ENCODE measurements at places on chromosomes 6 and 20.

- DNase-seq, result no peak
Measured at GRCh38 chr6:75830959-75831885, 82.2 kb downstream of the MYO6 start.

DNA sequence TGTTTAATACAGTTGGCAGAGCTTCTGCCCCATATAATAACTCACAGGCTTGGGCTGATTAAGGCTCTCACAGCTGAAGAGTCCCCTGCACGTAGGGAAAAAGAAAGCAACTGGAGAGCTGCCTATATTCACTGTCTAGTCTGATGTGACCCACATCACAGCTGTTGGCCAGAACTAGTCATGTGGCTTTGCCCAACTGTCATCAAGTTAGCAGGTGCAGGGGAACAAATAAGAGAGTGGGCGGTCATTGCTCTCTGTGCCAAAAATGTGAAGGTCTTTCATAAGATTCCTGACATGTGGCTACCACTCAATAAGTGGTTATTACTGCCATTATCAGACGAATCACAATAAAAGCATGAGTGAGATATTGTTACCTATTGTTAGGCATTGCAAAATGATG lies 665.2 kb downstream of the DOK5 start:
- DNase-seq, result no peak

DNA sequence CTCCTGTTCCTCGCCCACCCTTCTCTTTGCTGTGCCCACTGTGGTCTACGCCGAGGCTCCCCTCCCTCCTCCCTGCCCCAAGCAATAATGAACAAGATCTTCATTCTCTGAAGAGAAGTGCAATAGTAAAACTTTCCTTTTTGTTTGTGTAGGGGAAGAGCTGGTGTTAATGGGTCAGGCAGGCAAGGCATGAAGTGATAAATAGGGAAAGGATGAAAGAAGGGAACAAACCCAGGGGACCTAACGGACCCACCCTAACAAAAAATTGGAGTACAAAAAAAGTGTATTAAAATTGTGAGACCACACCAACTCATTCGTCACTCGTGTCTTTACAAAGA lies 66.9 kb downstream of the ZBTB2 start:
- no peak for DNase-seq

DNA sequence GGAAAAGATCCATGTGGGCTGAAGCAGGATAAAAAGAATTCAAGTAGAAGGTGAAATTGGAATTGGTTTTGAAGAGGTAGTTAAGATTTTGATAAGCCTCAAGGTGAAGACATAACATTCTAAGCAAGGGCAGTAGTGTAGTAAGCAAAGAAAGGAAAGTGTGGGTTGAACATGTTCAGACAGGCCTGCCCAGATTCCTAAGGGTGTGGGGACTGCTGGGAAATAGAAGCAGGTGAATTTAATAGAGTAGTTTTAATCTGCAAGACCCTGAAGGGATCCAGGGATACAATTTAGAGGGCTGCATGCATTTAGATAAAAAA lies 19.1 kb downstream of the TAB2 start:
- DNase-seq, result no peak

DNA sequence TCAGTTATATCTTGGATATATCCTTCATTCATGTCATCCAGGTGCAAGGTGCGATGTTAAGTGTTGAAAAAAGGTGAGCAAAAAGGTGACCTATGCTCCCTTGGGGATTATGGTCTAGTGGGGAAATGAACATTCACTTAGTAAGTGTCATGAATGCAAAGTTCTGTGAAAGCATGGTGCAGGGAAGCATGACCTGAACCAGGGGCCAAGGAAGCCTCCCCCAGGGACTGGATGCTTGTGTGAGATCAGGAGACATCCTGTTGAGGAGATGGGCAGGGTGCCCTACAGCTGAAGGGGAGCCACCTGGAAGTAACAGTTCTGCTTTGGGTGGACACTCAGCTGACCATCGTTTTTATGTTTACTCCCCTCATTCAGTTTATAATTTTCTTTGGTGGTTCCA lies 179.5 kb downstream of the SYNDIG1 start:
- no peak for DNase-seq

GRCh38 chr6:167549213-167549612 lies 224.3 kb downstream of the TTLL2 start:
- DNase-seq, result no peak

DNA sequence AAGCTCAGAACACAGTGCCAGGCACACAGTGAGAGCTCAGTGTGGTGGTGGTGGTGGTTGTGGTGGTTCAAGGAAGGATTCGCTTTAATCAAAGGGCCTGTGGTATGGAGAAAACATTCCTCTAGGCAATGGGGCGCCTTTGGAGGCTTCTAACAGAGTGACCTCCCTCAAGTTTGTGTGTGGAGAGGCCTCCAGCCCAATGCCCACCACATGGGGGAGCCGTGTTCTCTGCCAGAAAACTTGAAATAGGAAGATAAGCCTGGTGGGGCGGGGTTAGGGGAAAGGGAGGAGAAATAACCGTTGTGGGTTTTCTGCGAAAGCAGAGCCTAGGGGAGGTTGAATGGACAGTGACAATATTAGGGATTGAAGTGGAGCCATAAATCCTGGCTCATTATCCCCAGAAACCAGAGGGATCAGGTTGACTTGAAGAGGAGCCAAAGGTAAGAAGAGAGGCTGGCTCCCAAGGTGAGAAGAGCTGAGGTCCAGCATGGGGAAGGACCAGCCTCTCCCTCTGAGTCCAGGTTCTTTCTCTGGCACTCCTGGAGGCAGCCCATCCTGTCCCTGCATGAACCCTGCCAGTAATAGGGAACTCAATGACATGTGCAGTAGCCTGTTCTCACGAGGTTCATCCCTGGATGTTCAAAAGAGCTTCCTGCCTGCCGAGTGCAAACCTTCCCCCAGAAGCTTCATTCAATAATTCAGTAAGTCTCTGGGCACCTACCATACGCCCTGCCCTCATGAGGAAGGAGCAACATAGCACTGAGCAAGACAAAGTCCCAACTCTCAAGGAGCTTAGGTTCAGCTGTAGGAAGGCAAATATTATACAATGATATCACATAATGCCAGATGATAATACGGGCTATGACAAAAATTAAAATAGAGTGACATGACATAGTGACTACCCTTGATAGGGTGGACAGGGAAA lies 51.4 kb downstream of the TGM2 start:
- no peak for DNase-seq

GRCh38 chr6:163986313-163986712 lies 571.8 kb downstream of the QKI start:
- no peak for DNase-seq

DNA sequence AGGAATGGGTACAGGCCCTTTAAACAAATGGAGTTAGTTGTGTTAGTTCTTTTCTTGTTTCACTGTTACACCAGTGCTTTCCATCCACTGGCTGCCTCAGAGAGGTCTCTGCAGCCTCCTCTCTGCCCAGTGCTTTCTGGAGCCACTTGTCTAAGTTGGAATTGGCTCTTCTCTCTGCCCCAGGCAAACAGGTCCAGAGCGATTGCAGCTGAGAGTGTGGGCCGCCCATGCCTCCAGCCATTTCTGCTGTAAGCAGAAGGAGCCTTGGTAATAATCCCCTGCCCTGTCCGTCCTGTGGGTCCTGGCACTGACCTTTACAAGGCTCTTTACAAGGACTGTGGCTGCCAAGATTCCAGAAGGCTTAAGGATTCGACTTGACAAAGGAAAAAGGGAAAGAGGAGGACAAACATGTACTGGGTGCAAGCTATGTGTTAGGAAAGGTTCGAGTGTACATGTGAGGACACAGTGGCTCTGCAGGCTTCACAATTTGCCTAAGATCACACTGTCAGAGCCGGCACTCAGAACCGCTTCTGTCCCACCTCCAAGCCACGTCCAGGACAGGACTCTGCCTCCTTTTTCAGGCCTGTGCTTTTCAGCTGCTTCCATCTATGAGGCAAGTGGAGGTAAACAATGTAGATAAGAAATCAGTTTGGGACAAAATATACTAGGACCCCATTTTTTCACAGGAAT lies 88.5 kb downstream of the POPDC3 start:
- no peak for DNase-seq

- DNase-seq, result no peak
Measured at GRCh38 chr20:49338061-49338460, 60.2 kb upstream of the ZNFX1 start.

DNA sequence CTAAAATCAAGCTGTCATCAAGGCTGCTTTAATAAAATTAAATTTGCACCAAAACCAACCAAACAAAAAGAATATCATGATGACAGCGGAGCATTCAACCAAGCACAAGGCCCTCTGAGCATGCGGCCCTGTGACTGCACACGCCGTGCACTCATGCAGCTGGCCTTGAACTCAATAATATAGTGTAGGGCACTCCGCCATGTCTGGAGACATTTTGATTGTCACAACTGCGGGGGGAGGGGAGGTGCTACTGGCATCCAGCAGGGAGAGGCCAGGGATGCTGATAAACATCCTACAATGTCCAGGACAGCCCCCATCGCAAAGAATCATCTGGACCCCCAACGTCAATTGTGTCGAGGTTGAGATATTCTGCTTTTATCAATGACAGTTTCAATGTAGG lies 9.7 kb downstream of the MOCS3 start:
- DNase-seq, result no peak

- no peak for DNase-seq
Measured at GRCh38 chr20:41927655-41928054, 309.5 kb upstream of the CHD6 start.

DNA sequence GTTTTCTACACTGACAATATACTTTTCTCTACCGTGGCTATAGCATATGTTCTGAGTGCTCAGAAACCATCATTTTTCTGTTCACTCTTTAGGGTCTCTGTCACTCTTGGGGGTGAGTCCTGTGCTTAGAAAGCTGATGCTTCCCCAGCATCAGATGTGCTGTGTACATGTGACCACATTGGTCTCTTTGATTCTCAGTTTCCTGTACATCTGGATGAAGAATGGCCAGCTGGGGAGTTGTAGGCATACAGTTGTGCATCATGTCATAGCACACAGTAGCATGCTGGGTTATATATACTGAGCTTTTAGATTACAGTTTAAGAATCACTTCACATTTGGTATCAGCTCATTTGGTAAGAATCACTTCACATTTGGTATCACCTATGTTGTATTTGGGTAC lies 238.6 kb upstream of the PREP start:
- no peak for DNase-seq

GRCh38 chr6:144153971-144154370 lies 3.7 kb downstream of the STX11 start:
- DNase-seq, result no peak

GRCh38 chr20:36153736-36154699 lies 522 bp upstream of the EPB41L1 start:
- no peak for DNase-seq

DNA sequence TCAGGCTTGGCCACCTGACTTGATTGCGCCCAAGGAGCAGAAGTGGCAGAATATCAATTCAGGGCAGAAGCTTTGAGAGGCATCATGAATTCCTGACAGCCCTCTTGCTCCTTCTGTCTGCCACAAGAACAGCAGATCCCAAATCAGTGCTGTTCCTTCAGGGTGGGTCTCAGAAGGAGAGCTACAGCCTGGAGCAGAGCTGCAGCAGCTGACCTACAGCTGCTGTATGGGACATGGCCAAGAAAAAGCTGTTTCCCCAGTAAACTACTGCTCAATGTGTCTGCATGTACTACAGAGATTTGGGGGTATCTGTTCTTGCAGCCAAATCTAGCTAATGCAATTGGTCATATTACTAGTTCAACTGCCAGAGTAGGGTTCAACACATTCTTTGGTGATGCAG lies 69.0 kb downstream of the SLC22A3 start:
- DNase-seq, result no peak

Measured in stimulated activated CD8-positive, alpha-beta memory T cell treated with anti-CD3 and anti-CD28 coated beads, Interleukin-4, amount 100 ng/mL, for 4 hours (primary cell).